Kidney (tissue), 22 donors: ENCODE measurements at places on chromosomes 7 and 10. TPM values are rescaled to one million over a fixed set of nuclear protein-coding genes. Genes with fewer than 3 reads are reported as not detected.

DNA sequence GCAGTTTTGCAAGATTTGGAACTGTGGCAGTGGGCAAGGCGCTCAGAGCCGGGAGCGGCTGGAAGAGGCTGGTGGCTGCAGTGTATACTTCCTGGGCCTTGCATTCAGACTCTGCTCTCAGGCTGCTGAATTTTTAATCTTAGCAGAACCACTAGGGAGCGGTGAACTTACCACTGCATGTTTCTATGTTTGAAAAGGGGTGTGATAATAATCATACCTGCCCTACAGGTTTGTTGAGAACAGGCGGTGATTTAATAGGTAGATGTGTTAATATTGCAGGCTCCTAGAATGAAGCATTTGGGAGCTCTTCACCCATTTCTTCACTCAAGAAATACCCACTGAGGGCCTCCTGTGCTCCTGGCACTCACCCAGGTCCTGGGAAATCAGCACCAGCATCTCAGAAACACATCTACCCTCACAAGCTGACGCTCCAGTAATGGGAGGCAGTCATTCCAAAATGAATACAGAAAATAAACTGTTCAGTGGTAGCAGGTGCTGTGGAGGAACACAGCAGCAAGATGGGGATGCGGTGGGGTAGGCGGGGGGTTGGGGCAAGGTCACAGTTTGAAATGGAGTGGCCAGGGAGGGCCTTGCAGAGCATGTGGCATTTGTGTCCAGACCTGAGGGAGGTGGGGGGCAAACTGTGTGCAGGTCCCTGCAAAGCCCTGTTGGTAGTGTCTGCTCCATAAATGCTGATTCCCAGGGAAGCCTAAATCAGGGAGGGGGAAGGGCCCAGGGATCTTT, 41.0 kb downstream of the VWA2 start:
- no peak for DNase-seq

GRCh38 chr7:158077934-158078910, 509.4 kb downstream of the PTPRN2 start:
- no peak for DNase-seq

DNA sequence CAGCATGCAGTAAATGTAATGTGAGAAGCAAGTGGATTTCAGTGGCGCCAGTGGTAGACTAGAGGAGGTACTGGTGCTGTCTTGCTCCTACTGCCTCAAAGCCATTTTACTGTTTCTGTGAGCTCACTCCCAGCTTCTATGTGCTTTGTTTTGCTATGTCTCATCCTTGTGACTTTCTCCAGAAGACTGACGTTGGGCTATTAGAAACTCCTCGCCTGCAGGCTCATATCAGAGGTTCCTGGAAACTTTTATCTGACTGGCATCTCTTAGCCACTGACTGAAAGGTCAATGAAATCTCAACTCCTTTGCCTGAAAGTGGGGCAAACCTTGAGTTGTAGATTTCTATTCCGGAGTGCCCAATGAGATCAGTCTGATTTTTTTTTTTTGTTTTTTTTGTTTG, 66.4 kb upstream of the SORCS1 start:
- no peak for DNase-seq

- DNase-seq, result no peak
Measured at GRCh38 chr7:30914596-30914995, 2.9 kb downstream of the AQP1 start.

GRCh38 chr7:32937344-32938174, 19.7 kb upstream of the FKBP9 start:
- no peak for DNase-seq

WDFY4 gene
- polyA plus RNA-seq, result 1.7 TPM
